ENCODE measurements at places on chromosomes 6 and 20.

DNA sequence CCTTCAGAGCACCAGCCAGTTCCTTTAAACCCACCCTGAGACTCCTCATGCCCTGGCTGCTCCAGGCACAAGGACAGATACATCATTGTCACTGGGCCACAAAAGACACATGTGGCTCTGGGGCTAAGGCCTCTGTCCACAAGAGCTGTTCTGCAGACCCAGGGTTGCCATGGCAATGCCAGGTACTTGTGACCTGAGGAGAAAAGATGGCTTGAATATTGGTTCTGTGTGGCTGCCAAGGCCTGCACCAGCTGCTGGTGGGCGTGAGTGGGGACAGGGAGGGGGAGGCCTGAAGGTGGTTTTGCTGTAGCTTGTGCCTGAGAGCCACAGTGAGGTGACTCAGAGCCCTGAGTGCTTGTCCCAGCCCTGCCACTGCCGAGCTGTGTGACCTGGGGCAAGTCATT lies 31.8 kb downstream of the SAYSD1 start:
- DNase-seq = no peak

DNA sequence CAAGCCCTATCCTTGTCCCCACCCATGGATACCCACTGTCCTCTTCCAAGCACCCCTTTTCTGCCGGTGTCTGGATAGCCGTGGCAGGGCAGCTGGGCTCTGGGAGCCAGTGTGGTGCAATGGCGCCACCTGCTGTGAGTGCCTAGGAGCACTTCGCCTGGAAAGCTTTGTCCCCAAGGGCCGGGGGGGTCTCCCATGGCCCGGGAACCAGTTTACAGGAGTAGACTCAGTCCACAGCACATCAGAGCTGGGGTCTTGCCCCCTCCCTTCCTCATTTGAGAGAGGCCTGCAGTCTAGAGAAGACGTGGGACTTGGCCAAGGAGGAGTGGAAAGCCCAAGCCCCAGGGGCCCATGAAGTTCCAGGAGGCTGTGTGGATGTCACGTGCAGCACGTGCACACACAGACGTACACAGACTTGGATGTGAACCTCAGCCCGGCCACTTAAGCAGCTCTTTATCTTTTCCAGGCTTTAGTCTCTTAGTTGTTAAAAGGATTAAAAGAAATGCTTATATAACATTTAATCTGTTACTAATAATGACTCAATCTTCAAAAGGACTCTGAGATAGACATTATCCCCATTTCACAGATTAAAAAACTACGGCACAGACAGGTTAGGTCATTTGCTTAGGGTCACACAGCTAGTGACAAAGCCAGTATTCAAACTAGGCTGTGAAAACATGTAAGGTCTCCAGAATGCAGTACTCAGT lies 40.9 kb upstream of the CDH22 start:
- no peak for DNase-seq

- DNase-seq = no peak
Measured at GRCh38 chr20:36394340-36394965, 88.3 kb downstream of the DLGAP4 start.

GRCh38 chr6:137763886-137764285 lies 103.2 kb upstream of the TNFAIP3 start:
- DNase-seq = no peak

DNA sequence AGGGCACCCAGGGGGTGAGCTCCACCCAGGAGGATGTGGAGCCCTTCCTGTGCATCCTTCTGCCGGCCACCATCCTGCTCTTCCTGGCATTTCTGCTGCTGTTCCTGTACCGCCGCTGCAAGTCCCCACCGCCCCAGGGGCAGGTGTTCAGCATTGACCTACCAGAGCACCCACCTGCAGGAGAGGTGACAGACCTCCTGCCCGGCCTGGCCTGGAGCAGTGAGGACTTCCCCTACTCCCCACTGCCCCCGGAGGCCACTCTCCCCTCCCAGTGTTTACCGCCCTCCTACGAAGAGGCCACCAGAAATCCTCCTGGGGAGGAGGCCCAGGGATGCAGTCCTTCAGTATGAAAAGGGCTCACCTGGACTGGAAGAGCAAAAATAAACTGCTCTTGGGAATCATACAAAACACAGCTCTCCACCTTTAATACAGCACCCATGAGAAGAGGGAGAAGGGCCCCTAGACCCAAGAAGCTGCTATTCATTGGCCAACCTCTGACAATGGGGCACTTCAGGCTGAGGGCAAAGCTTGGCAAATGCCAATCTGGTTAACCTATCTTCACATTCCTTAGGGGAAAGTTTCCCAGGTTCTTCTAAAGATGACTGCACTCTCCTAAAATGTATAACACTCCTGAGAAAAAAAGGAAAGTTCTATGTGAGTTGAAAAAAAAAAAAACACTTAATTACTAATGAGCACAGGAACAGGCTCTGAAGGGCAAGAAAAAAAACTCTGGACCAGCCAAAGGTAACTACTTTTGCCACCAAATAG lies 5.0 kb downstream of the SMIM28 start:
- DNase-seq = no peak

- DNase-seq = peak; percentile 9
Measured at GRCh38 chr6:154039231-154039842, at the start of gene OPRM1. TSS of gene OPRM1 (plus strand) at chr6:154039240. CDS start at chr6:154039545, 305 bp downstream.

DNA sequence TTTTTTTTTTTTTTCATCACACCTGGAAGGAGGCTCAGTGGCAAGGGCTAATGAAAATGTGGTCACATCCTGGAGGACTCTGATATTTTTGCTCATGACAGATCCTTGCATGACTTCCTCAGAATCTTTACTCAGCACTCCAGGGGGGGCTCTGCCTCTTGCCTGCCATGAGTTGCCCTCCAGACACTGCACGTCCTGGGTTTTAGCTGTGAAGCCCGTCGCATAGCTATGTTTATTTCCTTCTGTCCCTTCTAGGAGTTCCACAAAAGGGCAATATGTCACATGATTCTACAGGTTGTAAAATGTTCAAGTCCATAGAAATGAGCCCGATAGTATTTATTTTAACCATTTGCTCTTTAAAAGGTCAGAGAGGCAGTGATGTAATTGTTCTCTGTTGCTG lies 18.2 kb downstream of the MAS1 start:
- no peak for DNase-seq
